Ascending aorta (tissue), 2 donors: ENCODE measurements at places on chromosomes 11 and 22.

GRCh38 chr11:75816561-75817239 lies 1.7 kb downstream of the UVRAG start:
- H3K27ac ChIP-seq: no peak overlapping the region
- peaks cover 9% of the 10 kb centered on the region for H3K4me1 ChIP-seq
- peak overlapping the region; percentile 93 for H3K4me3 ChIP-seq
- no peak for DNase-seq
- H3K36me3 ChIP-seq: no peaks in the 10 kb centered on the region

GRCh38 chr11:110242746-110243145 lies 53.7 kb downstream of the RDX start:
- no peaks in the 10 kb centered on the region for H3K27me3 ChIP-seq
- H3K36me3 ChIP-seq: peaks cover 11% of the 10 kb centered on the region
- H3K27ac ChIP-seq: no peak overlapping the region
- no peak for DNase-seq
- no peaks in the 10 kb centered on the region for H3K4me1 ChIP-seq

DNA sequence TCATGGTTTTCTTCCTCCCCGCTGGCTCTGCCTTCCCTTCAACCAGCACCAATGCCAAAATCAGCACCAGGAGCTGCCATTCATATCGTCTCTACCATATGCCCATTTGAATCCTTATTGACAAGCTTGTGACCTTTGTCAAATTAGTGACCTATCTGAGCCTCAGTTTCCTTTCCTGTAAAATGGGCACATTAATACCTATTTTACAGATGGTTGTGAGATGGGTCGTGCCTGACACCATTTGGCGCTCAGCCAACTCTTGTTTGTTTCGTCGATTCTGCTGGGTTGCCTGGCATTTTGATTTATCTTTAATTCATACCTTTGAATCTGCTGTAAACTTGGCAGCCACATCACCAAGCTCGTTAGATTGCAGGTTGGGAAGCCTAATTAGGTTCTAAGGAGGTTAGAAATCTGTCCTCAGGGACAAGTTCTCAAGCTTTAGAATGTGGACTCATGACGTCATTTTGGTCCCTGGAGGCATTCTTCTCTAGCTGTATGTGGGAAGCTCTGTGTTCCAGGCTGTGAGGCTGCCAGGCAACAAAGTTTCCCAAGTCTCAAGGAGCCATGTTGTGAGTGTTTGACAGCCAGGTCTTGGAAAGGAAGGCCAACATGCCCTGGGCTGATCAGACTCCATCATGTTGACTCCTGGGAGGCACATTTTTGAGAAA lies 61.0 kb downstream of the RPS6KA4 start:
- peaks cover 3% of the 10 kb centered on the region for H3K4me1 ChIP-seq
- no peaks in the 10 kb centered on the region for H3K36me3 ChIP-seq
- H3K27me3 ChIP-seq: no peaks in the 10 kb centered on the region

- peak overlapping the region; percentile 11 for H3K27ac ChIP-seq
These were observed 75.7 kb downstream of the PISD start for GRCh38 chr22:31586137-31586920.

DNA sequence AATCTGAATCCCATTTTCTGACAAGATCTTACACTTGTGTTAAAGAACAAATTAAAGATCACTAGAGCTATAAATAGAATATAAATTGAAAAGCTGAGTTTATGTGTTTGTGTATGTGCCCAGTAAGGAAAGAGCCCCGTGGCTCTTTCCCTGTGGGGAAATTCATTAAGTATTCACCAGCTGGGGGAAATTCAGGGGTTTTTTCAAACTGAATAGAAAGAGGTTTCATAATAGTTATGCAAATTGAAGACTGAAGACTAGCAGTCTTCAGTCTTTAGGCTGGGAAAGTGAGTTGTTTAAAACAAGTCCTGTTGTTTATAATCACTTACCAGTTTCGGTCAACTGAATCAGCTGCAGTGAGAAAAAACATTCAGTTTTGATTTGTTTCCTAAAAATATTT lies 11.3 kb upstream of the MS4A7 start:
- DNase-seq: no peak
- no peaks in the 10 kb centered on the region for H3K27me3 ChIP-seq
- H3K4me3 ChIP-seq: no peak overlapping the region
- no peak overlapping the region for H3K27ac ChIP-seq
- H3K4me1 ChIP-seq: no peaks in the 10 kb centered on the region
